GM12878 (cell line): ENCODE measurements at places on chromosomes 2 and 18.

DNA sequence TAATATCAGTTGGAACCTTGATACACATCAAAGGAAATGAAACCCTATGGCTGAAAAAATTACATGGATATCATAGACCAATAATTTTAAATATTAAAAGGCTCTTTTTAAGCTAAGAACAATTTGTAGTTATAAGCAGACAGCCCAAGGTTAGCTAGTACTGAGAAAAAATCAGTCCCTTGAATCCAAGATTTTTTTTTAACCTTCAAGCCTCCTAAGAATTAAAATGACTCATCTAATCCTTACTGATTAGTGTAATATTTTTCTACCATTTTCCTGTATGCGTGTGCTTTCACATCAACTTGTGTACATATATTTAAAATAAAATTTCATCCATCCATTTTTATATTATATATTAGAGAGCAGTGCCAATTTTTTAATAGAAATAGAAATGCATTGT is 1004.9 kb upstream of the ZEB2 start:
- no peak for DNase-seq

DNA sequence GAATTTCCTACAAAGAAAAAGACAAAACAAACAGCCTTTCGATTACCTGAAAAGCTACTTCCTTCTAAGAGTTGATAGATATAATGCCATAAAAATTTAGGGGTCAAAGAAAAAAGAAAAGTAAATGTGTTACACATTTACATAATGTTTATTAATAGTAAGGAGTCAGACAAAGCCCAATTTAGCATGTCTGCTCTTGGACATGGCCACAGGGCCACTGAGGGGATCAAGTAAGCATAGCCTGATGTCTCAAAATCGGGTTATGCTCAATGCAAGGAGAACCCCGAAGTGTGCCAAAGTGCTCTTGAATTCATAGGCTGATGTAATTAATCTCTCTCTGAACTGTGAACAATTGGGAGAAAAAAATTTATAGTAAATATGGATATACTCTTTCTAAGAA is 61.6 kb downstream of the RTN4 start:
- no peak for DNase-seq

DNA sequence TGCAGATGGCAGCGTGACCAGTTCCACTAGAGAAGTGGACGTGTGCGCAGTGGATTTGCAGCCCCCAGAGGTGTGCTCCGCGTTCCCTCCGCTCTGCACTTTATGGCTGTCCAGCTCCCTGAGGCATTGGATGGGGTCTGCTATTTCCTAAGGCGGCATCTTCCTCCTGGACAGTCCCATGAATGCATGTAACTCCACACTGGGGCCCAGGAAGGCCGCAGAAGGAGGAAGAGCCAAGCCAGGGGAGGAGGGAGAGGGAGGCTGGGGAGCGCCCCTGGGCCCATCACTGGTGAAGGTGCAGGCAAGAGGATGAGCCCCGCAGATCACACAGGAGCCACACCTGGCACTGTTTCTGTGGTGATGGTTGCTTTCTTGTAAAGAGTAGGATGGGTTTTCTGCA is 99.1 kb downstream of the PTGR3 start:
- no peak for DNase-seq

GRCh38 chr2:88521445-88522073 is 69.1 kb upstream of the FOXI3 start:
- no peak for DNase-seq

DNA sequence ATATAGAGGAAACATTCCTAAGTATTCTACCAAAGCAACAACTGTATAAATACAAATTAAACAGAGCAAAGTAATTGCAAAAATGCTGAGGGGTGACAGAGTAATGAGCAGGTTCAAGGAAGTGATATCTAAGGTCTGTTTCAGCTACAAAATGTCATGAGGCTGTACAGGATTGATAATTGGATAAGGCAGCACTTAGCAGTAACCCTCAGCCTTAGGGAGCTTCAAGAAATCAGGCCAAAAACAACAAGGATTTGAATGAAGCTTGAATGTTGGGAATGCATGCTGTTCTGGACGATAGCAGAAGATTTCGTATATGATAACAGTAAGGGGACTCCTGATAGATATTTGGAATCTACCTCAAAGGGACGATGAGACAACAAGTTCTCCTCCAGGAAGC is 142.0 kb upstream of the MMADHC start:
- no peak for DNase-seq

DNA sequence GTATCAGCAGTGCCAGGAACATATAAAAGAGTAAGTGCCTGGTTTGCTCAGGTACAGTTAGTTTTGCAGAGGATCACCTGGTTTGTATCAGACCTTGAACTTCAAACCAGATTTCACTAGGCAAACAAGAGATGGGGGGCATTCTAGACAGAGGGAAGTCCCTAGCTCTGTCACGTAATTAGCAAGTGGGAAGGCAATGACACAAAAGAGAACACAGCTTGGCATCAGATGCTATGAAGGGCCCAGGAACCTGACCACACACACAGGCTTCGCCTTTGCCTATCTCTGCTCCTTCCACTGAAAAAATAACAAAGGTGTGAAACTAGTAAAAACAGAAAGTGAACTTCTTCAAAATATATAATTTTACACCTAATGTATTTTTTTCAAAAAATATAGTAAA is 62.6 kb downstream of the CERKL start:
- no peak for DNase-seq

DNA sequence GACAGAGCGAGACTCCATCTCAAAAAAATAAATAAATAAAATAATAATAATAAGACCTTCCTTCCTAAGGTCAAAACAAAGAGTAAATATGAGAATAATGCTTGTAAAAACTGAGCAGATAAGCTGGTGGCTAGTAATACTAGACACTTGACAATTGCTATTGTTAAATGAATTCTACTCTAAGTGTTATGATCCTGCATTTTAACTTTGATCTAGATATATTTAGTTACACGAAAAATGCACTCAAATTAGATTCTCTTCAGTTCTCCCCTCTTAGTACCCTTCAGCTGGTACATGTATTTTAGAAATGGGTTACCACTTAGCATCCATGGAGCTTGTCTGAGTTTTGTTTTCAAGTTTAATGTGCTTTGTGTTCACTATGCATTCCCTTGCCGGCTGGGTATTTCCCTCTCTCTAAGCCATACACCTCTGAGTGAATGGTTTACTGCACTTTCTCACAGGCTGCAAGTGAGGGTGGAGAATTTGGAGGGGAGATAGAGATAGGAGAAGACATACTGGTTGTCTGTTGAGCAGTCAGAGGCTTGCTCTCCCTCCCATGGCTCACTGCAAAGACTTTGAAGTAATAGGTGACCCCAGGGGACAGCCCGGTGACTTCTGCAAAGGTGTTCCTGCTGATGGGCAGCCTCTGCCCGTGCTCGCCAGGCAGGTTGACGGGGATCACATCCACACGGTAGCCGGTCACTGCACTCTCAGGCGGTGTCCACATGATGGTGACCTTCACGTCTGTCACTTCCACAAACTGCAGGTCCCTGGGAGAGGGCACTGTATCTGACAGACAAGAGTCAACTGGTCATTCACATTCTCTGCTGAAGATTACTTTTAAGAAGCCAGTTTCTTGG is 29.9 kb downstream of the FN1 start:
- DNase-seq, result no peak

DNA sequence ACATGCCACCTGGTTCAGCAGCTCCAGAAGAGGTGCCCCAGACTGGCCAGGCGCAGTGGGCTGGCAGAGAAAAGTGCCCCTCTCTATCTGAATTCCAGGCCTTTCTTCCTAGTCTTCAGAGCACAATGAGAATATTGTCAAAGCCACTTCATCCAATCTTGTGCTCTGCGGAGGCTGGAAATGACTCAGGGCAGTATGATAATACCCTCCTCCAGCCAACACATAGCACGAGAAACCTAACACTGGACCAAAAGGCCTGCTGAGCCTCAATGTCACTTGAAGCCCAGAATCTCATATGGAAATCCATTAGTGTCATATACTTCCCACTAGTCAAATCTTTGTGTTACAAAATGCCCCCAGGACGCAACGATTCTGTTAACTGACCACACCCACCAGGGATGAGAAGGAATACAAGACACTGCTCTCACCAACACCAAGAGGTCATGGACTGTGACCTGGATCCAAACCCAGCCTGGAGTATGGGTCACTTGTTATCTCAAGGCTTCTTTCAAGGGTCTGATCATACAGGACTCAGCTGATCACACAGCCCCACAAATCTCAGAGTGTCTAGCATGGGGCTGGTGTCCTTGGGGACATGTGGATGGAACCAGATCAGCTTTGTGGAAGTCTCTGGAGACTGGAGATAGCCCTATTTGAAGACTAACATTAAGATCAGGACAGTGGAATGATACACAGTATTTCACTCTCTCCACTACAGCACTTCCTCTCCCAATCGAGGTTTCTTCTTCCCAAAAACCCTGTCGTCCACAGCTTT is 10.1 kb downstream of the KIF3C start:
- DNase-seq, result no peak

DNA sequence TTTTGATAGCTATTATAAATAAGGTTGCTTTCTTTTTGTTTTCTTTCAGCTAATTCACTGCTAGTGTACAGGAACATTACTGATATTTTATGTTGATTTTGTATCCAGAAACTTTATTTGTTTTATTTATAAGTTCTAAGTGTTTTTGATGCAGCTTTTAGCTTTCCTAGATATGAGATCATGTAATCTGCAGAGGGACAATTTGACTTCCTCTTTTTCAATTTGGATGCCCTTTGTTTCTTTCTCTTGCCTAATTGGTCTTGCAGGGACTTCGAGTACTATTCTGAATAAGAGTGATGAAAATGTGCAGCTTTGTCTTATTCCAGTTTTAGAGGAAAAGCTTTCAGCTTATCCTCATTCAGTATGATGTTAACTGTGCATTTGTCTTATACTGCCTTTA is 643.4 kb upstream of the CDH2 start:
- DNase-seq, result no peak

GRCh38 chr2:188786368-188786841 is 187.8 kb upstream of the COL3A1 start:
- no peak for DNase-seq

DNA sequence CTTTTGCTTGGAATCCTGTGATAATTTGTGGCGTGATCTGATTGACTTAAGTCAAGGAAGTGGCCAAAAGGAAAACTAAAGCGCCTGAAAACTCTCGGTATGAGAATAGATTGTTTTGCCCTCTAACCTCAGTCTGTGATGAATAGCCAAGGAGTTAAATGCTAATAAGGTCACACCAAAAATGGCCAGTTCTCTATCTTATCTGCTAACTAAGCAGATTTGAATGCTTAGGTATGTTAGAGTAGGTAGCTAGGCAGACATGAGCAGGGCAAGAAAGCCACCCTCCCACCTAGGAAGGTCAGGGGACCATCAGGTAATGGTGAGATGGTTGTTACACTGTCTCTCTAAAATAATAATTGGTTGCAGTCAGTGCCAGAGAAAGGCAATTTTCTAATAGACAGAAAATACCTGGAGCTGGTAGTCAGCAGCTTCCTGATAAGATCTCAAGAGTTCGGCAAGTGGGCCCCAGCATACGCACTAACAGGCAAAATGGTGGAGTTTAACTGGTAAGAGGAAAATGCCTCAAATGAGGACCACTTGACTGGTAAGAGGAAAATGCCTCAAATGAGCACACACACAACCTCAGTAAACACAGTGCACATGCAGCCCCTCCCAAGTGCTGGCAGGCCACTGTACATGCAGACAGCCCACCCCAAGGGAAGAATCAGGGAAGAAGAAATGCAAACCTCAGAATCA is 468.4 kb downstream of the MBD2 start:
- no peak for DNase-seq

GRCh38 chr2:127105656-127106456 is 1.1 kb downstream of the BIN1 start:
- DNase-seq, result no peak

DNA sequence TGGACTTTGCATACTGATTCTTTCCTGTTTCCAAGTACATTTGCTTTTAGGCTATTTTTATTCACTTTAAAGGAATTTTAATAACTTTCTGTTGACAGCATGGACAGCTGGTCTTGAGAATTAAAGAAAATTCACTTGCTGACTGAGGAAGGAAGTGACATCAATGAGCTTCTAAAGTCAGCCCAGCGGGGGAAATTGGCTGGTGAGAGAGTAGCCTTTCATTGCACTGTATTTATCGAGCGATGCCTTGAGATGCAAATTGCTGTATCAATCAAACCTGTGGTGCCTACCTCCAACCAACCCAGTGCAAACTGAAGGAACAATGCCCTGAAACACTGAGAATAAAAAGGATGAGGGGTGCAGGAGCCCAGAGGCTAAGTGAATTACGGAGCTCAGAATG is 91.4 kb upstream of the AQP4 start:
- DNase-seq, result no peak

DNA sequence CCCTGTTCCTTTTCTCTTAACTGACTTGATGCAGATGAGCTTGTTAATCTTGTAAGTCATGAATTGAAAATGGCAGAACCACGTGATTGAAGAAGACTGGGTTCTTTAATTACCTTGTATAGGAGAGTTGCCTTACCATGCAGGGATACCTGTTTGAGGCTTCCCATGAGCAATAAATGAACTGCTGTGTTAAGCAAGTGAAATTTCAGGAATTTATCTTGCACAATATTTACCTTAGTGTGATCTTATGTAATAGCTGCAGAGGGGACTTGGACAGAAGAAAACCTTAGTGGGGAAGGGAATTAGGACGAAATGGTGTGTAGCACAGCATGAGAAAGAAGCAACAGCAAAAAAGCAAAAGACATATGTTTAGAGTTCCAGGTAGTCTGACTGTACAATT is 384.0 kb upstream of the TMEFF2 start:
- DNase-seq, result no peak

DNA sequence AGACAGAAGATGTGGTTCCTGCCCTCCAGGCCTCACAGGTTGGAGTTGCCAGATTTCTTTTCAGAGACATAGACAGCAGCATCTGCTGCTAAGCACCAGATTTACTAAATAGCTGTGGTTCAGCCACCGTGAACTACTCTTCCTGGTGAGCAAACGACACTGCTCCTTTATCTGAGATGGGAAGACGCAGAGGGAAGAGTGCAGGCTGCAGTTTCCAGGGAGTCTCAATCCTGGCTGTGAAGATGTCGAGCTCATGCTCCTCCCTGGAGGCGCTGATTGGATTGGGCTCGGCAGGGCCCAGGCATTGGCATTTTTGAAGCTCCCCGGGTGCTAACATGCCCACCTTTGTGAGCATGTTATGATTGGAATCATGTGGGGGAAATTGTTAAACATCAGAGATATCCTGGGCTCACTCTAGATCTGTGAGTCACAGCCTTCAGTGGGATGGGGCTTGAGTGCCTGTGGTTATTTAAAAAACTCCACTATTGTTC is 314.8 kb downstream of the TSN start:
- DNase-seq, result no peak

DNA sequence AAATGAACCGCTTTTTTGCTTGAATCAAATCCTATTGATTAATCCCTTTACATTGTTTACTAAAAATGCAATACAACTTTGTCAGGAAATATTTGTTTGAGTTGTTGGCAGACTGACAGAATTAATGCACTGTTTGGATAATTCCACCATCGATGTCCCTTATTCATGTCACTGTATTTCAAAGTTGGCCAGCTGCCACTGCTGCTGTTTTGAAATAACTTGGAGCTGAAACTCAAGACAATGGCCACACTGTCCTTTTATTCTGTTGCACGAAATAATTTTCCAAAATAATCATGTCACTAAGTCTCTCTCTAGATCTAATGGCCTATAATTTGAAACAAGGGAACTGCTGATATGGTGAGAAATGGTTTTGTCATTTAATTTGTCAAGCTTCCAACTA is 55.2 kb upstream of the PAX3 start:
- no peak for DNase-seq

- no peak for DNase-seq
These were observed 1642.6 kb upstream of the CELF4 start for GRCh38 chr18:39208190-39208589.
